CMK (cell line): ENCODE measurements at places on chromosomes 12 and 14.

- no peak for DNase-seq
Observed at GRCh38 chr12:97821806-97822205, 359.2 kb downstream of the RMST start.

GRCh38 chr12:2147335-2147734 lies 94.5 kb downstream of the CACNA1C start:
- DNase-seq = no peak

DNA sequence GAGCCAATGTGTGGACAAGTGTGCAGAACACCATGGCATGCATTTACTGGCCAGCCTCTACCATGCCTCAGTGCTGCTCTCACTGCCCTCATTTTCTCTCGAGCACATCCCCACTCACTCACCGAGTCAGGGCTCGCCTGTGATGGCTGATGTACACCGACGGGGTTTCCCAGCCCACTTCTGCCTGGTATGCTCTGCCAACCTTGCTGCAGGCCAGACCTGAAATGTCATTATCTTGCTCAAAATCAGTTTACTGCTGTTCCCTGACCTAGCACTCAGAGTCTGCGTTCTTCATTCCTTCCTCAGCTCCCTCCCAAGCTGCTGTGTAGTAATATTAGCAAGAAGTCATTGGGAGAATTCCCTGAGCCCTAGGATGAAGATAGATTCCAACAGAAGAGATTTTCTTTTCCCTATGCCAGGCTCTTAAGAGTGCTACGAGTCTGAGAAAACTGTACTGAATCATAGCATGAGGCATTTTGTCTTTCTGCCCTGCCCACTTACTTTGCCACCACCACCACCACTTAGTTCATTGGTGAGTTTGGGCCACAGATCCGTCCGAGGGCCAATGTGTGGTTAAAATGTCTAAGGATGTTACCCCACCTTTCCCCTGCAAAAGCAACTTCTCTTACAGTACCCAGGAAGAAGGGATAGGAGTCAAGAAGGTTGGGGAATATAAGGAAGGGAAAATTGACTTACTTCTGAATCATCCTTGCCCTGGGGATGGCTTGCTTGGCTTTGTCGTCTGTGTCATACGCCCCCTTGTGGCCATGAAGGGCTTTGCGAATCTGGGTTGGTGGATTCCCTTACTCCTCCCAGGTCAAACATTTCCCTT lies 51.0 kb downstream of the BMAL2 start:
- DNase-seq = peak; percentile 42

GRCh38 chr12:81095501-81096232 lies 17.8 kb downstream of the ACSS3 start:
- no peak for DNase-seq

GRCh38 chr12:123032736-123033391 lies 52.4 kb downstream of the ARL6IP4 start:
- DNase-seq = no peak

- no peak for DNase-seq
Observed at GRCh38 chr14:78701246-78701645, 531.1 kb downstream of the NRXN3 start.

DNA sequence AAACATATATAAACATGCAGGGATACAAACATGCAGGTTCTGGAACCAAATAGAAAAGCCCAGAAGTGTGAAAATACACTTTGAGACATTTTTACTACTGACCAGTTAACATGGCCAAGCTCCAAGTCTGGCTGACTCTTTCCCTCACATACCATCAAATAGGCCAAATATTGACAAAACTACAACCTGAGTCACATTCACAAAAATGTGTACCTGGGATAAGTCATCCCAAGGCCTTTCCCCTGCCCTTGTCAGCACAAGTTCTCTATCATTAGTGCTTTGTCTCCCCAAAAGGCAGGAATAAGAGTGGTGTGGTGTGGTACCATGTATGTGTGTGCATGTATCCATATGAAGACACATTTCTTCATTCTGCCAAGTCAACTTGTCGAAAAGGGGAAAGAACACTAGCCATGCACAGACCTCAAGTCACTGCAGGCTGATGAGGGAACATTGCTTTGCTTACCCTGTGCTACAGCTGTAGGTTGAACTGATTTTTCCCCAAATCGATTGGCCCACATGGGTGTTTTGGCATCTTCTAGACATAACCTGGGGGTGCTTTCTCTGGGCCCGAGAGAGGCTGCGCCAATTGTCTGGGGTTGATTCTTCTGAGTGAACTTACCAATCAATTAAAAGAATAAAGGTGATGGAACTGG lies 14.9 kb downstream of the HOXC4 start:
- DNase-seq = no peak
